Astrocyte (in vitro differentiated cells and primary cell): ENCODE measurements at places on chromosomes 11 and 22. TPM values are rescaled to one million over a fixed set of nuclear protein-coding genes. Genes with fewer than 3 reads are reported as not detected.

The CARD16 gene
- total RNA-seq = 1.6 and 2.0 TPM in 2 replicates

DNA sequence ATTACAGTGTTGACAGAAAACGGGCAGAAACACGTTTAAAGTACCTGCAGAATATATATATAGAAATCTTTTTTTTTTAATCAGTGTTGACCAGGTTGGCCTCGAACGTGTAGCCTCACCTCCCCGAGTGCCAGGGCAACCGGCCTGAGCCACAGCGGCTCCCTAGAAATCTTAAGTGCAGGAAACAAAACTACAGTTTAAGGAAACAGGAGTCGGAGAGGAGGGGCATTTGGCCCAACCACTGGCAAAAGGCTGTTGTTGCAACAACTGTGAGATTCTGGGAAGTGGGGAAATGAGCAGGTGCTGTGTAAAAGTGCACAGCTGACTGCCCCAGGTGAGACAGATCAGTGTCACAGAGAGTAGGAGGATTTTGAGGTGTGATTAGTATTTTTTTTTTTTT is 3.7 kb downstream of the YWHAH start:
- no peaks in the 10 kb centered on the region for H3K36me3 ChIP-seq
- H3K4me1 ChIP-seq = peaks cover 38% of the 10 kb centered on the region
- DNase-seq = no peak
- H3K27ac ChIP-seq = no peak overlapping the region
- H3K4me3 ChIP-seq = no peak overlapping the region

The UBQLN3 gene
- total RNA-seq = not detected in 2 replicates

The IGLL5 gene
- total RNA-seq = not detected in 2 replicates

DNA sequence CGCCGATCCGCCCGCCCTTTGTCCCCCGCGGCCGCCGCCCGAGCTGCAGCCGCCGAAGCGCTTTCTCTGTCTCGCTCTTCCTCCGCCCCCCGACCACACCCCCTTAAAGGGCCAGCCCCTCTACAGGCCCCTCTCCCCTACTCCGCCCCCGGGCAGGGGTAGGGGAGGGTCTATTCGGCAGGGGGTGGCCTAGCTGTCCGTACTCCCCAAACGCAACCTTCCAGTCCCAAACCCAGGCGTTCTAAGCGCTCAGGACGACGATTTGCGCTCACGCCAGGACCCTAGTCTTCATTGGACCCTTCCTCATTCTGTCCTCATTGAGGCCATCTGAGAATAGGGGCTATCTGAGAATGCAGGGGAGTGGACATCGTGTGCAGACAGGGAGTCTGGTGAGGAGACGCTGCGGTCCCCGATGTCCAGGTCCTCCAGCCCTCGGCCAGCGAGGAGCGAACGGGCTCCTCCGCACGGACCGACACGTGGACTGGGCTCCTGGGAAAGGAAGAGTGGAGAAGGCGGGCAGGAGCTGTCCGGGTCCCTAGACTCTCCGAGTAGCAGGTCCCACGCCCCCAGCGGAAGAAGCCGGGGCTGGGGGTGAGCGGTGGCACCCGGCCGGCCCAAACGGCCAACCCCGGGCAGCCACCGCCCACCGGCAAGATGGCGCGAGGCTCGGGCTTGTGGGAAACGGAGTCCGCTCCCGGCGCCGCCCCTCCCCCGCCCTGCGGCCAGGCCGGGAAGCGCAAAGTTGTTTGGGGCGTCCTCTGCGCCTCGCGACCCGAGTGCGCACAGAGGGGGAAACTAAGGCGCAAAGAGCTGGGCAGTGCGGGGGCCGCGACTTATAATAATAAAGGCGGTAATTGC is at the start of gene PPP1R14B:
PPP1R14B (minus strand) TSS at position 73 of the 858 bp plus-strand sequence. CDS start 270 bp downstream, outside the sequence.
- peaks cover 3% of the 10 kb centered on the region for H3K36me3 ChIP-seq
- peak; percentile 68 for DNase-seq
- H3K27ac ChIP-seq = peak within 1 kb of the TSS; percentile 91

The PIM3 gene
- total RNA-seq = 15.1 and 15.5 TPM in 2 replicates

The DRD4 gene
- total RNA-seq = 9.9 and 12.0 TPM in 2 replicates

- H3K4me1 ChIP-seq = peaks cover 29% of the 10 kb centered on the region
- DNase-seq = no peak
- no peak overlapping the region for H3K27ac ChIP-seq
- no peaks in the 10 kb centered on the region for H3K27me3 ChIP-seq
- no peaks in the 10 kb centered on the region for H3K36me3 ChIP-seq
Observed at GRCh38 chr11:89493431-89493830, 2.3 kb upstream of the NOX4 start.

The TRIM51 gene
- not detected in 2 replicates for total RNA-seq

The SAA4 gene
- not detected in 2 replicates for total RNA-seq

The RRAS2 gene
- total RNA-seq = 120 and 150 TPM in 2 replicates
